Stimulated activated CD8-positive, alpha-beta memory T cell treated with anti-CD3 and anti-CD28 coated beads, Interleukin-4, amount 100 ng/mL, for 4 hours (primary cell): ENCODE measurements at places on chromosomes 4 and X.
A peak's percentile ranks its signal among the peaks of the same experiment; 100 is the strongest.

GRCh38 chr4:2135083-2135482 is 76.0 kb downstream of the NAT8L start:
- DNase-seq: no peak

GRCh38 chr4:30719454-30720020 is 632 bp upstream of the PCDH7 start:
- no peak for DNase-seq

DNA sequence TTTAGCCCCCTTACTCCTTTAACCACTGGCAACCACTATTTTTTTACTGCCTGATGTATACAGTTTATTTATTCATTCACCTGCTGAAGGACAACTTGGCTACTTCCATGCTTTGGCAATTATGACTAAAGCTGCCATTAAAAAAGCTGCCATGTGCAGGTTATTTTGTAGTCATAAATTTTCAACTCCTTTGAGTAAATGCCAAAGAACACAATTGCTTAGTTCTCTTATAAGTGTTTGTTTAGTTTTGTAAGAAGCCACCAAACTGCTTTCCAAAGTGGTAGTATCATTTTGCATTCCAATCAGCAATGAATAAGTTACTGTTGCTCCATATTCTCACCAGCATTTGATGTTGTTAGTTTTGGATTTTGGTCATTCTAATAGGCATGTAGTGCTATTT is 1831.8 kb downstream of the PCDH7 start:
- DNase-seq: no peak

DNA sequence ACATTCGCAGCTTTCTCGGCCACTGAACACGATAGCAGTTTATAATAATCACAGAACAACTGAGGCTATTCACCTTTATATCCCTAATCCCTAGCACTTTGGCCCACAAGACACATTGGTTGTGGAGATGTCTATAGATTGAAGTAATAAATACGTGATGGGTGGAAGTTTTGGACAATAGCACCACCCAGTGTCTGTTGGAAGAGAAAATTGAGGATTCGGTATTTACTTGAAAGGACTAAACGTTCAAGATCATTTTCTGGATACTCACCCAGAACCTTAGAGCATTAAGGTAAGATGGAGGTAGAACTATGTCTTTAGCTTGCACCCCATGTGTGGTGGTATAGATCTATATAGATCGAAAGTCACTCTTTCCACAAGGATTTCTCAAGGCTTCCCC is 787 bp upstream of the TMSB15A start:
- no peak for DNase-seq

DNA sequence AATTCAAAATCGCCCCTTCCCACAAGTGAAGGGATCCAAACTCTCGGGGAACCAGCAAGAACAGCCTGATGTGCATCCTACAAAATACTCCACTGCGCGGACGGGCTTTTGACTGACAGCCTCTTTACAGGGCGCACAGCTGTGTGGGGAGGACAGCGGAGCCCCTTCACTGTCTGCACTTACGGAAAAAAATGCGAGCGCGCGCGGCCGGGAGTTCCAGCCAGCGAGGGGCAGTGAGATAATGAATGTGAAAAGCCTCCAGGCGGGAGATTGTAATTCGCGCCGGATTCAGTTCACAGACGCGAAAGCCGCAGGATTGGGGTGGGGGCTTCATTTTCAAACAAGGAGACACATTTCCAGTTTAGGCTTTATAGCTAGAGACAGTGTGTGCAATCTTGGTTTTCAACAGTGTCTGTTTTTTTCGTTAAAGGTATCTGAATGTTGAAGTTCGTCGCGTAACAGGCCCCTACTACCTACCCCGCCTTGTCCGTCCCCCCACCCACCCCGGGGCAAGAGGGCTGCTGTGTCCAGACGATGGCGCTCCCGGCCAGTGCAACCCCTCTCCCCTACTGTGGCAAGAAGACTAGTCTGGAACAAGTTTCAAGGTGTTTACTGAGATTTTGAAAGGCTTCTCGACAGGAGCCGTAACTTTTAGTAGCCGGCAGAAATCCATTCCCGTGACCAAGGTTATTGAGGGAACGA is 1.7 kb upstream of the GPR50 start:
- no peak for DNase-seq

GRCh38 chr4:144787365-144788258 is 141.7 kb downstream of the HHIP start:
- no peak for DNase-seq

GRCh38 chr4:24774452-24774851 is 20.9 kb upstream of the SOD3 start:
- DNase-seq: no peak

- no peak for DNase-seq
Observed at GRCh38 chr4:76622126-76622525, 187.1 kb downstream of the SHROOM3 start.

DNA sequence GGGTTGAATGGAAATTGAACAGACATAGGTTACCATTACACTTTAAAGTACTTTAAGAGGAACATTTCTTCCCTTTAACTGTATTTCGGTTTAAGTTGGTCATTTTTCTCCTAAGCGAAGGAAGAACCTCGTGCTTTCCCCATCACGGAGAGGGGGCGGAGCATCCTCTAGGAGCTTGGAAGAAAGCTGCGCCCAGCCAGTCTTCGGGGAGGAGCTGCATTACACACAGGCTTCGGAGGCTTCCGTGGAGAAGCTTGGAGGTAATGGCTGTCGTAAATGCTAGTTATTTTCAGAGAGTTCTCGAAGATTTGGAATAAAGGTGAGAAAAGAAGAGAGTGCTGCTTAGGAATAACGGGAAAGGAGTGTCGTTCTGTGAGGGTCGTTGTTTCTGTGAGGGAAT is at the start of gene PWWP3B:
PWWP3B (plus strand) TSS at position 199 of the 400 bp plus-strand sequence. CDS start 37,128 bp downstream, outside the sequence.
- DNase-seq: no peak

- DNase-seq: no peak
Observed at GRCh38 chr4:82367438-82368097, 6.2 kb downstream of the HNRNPD start.

DNA sequence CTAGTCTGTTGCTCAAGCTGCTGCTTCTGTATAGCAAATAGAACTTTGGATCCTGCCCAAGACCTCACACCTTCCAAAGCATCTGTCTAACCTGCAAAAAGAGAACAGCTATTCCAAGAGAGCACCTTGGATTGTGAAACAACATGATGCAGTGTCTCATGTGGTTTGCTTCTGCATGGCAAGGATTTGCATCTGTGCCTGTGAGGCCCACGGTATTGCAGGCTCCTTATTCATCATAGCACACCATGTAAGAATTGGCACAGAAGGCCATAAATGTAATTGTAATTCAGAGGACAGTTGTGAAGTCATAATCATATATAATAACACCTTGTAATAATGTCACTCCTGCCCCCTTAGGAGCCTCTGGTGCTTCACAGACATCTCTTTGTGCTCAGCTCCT is 147.1 kb downstream of the ZNF674 start:
- no peak for DNase-seq

DNA sequence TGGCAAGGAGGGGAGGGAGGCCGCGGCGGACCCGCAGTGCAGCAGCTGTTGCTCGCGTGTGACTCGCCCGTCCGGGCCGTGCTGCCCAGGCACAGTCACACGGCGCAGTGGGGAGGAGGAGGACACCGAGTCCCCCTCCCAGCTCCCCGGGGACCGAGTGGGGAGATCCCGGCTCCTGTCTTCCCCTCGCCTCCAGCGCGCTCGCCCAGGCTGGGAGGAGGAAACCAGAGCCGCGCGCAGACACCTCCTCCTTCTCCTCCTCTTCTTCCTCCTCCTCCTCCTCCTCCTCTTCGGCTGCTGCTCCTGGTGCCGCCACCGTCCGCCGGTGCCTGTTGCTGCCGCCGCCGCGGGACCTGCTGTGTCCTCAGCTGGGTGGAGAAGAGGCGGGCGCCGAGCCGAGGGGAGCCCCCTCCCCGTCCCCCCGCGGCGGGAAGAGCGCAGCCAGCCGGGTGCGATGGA is at the start of gene TBC1D1:
TBC1D1 (plus strand) TSS at position 284 of the 459 bp plus-strand sequence. CDS start 11,012 bp downstream, outside the sequence.
- peak; percentile 9 for DNase-seq

- no peak for DNase-seq
Observed at GRCh38 chr4:176198316-176198903, 3.0 kb upstream of the SPATA4 start.

DNA sequence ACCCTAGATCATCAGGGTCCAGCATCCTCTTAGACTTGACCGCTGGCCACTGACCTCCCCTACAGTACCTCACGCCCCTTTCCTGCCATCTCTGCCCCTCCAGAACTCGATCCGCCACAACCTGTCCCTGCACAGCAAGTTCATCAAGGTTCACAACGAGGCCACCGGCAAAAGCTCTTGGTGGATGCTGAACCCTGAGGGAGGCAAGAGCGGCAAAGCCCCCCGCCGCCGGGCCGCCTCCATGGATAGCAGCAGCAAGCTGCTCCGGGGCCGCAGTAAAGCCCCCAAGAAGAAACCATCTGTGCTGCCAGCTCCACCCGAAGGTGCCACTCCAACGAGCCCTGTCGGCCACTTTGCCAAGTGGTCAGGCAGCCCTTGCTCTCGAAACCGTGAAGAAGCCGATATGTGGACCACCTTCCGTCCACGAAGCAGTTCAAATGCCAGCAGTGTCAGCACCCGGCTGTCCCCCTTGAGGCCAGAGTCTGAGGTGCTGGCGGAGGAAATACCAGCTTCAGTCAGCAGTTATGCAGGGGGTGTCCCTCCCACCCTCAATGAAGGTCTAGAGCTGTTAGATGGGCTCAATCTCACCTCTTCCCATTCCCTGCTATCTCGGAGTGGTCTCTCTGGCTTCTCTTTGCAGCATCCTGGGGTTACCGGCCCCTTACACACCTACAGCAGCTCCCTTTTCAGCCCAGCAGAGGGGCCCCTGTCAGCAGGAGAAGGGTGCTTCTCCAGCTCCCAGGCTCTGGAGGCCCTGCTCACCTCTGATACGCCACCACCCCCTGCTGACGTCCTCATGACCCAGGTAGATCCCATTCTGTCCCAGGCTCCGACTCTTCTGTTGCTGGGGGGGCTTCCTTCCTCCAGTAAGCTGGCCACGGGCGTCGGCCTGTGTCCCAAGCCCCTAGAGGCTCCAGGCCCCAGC is 5.2 kb downstream of the FOXO4 start:
- DNase-seq: no peak

- DNase-seq: no peak
Observed at GRCh38 chrX:73963682-73964081, 340.3 kb upstream of the ZCCHC13 start.

DNA sequence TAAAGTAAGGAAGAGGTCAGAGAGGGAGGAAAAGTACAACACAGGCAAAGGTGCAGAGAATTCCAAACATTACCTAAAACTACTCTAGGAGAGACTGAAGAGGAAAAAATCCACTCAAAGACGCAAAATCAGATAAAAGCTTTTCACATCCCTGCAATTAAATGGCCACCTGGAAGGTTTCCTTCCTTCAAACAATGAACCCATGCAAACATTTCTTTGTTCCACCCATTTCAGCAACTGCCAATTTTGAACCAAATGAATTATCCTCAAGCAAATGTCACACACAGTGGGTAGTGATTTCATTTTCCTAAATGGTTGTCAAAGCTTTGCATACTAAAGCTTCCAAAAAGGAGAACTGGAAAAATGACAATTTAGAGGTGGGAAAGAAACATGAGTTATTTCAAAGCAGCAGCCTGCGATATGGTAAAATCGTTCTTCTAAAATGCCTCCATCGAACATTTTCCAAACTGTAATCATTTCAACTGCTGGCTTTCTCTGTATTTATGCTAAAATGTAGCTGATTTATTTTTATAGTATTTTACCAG is 45.0 kb downstream of the APBB2 start:
- no peak for DNase-seq

- DNase-seq: no peak
Observed at GRCh38 chr4:183540410-183541009, 35.7 kb downstream of the ING2 start.
